ENCODE measurements at places on chromosomes 7 and 10.

- DNase-seq: no peak
Observed at GRCh38 chr7:2921653-2922347, 77.7 kb upstream of the GNA12 start.

DNA sequence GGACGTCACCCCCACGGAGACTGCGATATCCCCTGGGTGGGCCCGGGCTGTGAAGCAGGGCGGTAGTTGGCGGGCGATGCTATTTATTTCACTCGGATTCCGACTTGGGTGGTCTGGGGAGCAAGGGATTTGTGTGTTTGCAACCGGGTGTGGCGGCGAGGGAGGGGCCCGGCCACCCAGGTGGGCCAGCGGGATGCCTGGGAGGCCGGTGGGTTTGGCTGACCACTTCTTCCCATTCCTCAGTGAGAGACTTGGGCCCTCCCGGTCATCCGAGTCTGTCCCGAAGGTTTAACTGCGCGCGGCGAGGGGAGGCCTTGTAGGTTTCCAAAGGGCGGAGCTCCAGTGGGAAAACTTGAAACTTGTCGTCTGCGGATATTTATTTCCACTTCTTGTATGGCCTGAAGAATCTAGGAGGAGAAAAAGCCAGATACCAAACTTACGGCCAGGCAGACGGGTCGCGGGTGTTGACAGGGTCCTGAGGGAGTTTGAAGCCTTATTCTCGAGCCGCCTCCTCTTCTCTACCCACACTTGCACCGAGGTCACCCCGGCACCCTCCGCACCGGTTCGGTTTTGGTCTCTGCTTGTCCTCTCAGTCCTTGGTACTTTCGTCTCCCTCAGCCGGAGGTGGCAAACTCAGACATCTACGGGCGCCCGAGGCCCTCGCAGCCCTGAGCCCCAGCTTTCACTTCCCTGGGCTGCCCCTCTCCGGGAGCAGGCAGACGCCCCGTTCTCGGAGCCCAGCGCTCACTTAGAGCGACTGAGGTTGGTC is 17.9 kb downstream of the ZNF316 start:
- no peak for DNase-seq

- no peak for DNase-seq
Observed at GRCh38 chr7:47104206-47104549, 477.7 kb downstream of the TNS3 start.

DNA sequence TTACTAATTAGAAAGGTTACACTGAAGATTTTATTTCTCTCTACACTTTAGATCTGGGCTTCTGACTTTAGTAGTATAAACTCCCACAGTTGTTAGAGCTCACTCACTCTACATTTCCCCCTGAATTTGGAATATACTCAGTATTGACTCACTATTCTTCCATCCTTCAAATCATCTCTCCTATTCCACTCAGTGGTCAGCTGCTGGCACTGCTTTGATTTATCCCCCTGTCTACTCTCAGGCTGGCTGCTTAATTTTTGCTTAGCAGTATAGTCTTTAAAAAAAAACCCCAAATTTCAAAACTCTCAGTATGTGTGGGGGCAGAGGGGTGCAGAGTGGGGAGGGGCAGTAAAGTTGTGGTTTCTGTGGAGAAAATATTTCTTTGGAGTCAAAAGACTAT is 68.9 kb downstream of the CDK6 start:
- DNase-seq: no peak

- no peak for DNase-seq
Observed at GRCh38 chr7:99190359-99191009, 17.4 kb downstream of the KPNA7 start.

DNA sequence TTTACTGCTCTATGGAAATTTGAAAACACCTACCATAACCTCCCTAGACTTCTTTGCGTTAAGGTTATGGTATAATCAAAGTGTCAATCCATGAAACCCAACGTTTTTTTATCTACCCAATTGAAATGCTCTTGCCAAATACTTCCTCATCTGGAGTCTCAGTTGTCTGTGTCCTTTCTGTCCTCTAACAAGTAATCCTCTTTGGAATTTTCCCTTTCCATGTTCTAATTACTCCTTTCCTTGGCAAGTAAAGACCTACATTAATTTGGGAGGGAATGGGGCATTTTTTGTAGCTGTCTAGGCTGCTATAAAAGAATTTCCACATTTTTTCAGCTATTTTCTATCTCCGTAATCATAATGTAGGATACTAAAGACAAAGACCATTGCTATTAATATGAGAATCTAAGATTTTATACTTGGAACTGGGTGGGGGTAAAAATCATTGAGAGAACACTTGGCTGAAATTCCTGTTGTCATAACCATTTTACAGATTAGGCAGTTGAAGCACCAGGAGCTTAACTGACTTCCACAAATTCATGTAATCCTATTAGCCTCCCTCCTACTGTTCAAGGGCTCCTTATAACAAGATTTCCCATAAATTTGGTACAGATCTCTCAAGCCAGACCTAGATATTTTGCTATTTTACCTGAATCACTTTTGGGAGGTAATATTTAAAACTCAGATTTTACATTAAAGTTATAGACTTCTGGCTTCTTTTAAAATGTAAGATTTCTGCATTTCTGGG is 1307.6 kb downstream of the XPNPEP1 start:
- no peak for DNase-seq

DNA sequence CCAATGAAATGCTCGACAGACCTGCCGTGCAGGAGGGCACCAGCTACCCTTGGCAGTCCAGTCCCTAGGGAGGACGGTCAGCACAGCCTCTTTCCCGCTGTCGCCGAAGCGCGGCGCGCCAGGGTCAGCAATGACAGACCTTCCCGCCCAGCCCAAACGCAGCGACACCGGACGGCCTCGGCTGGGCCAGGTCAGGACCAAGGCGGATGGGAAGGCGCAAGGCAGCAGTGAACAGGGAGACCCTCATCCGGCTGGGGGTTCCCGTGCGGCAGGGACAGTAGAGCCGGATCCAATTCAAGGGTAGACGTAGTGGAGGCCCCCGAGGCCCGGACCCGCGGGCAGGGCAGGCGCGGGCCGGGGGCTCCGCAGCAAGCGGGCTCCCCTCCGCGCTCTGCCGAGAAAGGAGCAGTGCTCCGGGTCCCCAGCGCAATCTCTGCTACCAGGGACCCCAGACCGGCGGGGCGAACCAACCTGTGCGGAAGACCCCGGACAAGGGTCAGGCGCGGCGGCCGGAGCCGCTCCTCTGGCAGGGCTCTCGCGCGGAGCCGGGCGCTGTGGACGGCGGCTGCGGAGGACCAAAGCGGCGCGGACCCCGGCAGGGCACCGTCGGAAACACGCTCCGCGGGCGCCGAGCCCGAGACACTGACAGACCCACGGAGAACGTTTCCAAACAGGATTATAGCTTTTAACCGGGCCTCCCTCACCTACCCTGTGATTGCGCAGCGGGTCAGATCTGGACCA is at the start of gene SEC31B:
Gene SEC31B, minus strand, starts transcription at position 551 of the 741 bp plus-strand sequence. CDS start 2,909 bp downstream, outside the sequence.
- no peak for DNase-seq

GRCh38 chr10:132397036-132397541 is at the start of gene PWWP2B:
Gene PWWP2B, plus strand, starts transcription at chr10:132397200. Its CDS starts 27 bp downstream, at chr10:132397227.
- DNase-seq: no peak

DNA sequence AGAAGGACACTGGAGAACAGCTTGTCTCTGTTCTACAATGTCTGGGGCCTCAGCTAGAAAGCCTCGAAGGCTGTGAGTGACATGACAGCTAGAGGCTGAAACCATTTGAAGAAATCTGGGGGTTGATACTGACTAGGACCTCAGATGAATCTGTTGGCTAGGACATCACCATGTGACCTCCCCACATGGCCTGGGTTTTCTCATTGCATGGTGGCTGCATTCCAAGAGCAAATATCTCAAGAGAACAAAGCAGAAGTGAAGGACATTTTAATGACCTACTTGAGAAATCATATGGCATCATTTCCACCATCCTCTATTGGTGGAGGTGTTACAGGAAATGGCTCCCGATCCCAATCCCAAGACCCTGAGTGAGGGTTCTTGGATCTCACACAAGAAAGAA is 450.6 kb upstream of the AUTS2 start:
- DNase-seq: no peak

DNA sequence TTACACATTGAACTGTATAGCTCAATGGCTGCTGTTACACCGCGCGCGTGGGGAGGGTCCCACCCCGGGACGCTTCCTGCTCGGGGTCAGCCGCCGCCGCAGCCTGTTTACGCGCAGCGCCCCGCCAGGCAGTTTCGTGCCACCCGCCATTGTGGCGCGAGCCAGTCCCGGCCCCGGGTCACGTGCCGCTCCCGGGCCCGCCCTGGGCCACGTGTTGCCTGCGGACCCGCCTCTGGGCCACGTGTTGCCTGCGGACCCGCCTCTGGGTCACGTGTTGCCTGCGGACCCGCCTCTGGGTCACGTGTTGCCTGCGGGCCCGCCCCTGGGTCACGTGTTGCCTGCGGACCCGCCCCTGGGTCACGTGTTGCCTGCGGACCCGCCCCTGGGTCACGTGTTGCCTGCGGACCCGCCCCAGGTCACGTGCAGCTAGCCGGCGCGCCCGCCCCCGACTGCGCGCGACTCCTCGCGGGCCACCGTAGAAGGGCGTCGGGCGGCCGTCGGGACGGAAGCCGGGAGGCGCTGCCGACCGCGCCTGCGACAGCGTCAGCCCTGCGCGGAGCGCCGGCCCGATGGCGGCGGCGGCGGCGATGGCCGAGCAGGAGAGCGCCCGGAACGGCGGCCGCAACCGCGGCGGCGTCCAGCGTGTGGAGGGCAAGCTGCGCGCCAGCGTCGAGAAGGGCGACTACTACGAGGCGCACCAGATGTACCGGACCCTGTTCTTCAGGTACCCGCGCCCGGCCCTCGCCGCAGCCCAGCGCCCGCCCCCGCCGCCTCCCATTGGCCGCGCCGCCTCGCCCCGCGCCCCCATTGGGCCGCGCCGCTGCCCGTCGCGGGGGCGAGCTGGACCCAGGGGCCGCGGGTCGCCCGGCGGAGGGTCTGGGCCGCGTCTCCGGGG is at the start of gene GET4:
Gene GET4, plus strand, starts transcription at position 478 of the 895 bp plus-strand sequence. Its CDS starts 92 bp downstream, at position 570.
- peak; percentile 80 for DNase-seq

GRCh38 chr10:132196178-132197113 is 9.7 kb downstream of the DPYSL4 start:
- no peak for DNase-seq

- no peak for DNase-seq
Observed at GRCh38 chr7:99929730-99930053, 272 bp upstream of the GJC3 start.

GRCh38 chr7:36994456-36995112 is 270.3 kb upstream of the AOAH start:
- no peak for DNase-seq

- no peak for DNase-seq
Observed at GRCh38 chr7:155652156-155653114, 8.0 kb downstream of the RBM33 start.

GRCh38 chr10:3790272-3790671 is 5.3 kb upstream of the KLF6 start:
- no peak for DNase-seq

DNA sequence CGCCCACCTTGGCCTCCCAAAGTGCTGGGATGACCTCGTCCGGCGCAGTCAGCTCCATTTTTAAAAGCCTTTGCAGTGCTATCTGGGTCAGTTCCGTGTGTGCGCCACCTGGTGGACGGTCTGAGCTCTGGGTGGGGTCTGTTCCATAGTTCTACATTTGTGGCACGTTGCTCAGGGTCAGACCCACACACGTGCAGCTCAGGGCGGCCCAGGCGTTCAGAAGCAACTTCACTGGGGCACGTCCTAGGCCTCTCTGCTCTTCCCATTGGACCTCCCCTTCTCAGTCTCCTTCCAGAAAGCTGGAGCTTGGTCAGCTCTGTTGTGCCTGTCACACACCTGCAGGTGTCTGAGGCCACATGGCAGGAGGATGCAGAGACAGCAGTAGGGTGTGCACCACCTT is 137.9 kb downstream of the DNAJB6 start:
- no peak for DNase-seq

DNA sequence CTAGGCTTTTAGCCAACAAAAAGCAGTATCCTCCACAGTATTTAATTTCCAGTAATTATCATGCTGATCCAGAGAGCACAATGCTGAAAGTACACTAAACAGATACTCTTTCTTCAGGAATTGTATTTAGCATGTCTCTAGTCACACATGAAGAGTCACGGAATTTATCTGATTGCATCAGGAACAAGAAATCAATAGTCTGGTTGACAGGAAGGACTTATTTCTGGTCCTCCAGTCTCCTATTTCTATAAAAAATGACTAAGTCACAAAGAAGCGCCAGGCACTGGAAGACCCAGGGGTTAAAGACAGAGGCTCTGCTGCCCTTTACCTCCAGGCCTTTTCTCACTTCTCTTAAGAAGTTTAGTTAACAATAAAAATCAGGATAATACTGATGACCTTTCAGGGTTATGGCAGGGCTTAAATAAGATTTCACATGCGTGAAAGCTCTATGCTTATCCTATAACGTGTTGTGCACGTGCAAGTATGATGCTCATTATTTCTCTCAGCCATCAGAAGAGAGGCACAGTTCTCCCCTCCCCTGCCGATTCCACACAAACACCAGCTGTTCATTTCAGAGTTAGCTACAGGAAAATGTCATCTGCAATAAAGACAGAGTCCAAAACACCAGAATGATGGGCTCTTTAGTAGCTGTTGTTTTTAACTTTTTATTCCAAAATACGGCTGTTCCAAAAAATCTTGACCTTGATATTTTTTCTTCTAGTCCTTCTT is 36.9 kb downstream of the SLC26A4 start:
- DNase-seq: no peak

GRCh38 chr10:119502209-119502608 is 40.3 kb downstream of the RGS10 start:
- DNase-seq: no peak

DNA sequence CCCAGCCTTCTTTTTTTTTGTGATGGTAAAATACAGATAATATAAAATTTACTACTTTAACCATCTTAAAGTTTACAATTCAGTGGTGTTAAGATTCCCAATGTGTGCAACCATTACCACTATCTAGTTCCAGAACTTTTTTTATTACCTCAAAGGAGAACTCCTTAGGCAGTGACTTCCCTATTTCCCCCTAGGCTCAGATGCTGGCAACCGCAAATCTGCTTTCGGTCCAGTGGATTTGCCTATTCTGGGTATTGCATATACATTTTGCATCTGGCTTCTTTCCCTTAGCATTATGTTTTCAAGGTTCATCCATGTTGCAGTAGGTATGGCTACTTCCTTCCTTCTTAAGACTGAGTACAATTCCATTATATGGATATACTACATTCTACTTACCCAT is 56.5 kb downstream of the AFAP1L2 start:
- DNase-seq: no peak

- no peak for DNase-seq
Observed at GRCh38 chr7:51024867-51025266, 242.2 kb upstream of the GRB10 start.
